Ovary (tissue), 10 donors: ENCODE measurements at places on chromosomes 4 and X. TPM values are rescaled to one million over a fixed set of nuclear protein-coding genes. Genes with fewer than 3 reads are reported as not detected.
A peak's percentile ranks its signal among the peaks of the same experiment; 100 is the strongest.

DNA sequence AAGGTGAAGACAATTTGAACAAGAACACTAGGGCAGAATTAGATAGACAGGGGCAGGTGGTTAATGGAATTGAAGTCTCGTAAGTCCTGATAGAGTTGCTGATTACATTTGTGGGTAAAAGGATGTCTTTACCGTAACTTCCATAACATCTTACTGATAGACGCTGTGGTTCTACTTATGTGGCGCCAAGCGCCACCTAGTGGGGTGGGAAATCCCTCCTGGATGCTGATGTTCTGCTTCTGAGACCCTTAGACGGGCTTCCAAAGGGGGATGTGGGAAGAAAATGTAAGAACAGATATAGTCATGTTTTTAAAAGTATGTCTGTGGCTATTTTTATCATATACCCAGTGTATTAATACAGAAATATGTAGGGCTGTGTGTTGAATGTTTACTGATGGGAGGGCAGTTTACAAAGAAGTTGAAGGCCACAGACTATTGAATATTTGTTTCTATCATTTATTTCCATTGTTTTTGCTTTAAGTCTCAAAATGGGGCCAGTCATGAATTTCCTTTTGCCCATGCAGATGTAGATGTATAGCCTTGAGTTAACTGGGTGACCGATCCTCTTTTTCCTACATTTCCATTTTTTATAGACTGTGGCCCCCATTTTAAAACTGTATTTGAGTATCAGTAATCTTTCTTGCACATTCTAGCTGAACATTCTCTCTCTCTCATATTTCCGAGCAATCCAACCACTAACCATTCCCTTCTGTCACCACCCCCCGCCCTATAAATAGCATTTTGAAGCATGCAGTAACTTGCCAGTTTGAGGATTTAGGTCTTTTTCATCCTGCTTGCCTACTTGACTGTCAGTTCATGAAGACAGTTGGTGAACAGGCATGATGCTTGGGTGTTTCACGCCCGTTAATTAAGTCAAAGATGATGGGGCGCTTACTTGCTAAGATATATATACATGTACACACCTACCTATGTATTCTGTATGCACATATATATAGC is 12.1 kb upstream of the TLR8 start:
- DNase-seq, result peak; percentile 49

Gene PDCL2
- not detected for polyA plus RNA-seq

- no peak for DNase-seq
These were observed 412.0 kb upstream of the NR3C2 start for GRCh38 chr4:148854203-148854602.

Gene FGFR3
- 0.53 TPM for polyA plus RNA-seq

DNA sequence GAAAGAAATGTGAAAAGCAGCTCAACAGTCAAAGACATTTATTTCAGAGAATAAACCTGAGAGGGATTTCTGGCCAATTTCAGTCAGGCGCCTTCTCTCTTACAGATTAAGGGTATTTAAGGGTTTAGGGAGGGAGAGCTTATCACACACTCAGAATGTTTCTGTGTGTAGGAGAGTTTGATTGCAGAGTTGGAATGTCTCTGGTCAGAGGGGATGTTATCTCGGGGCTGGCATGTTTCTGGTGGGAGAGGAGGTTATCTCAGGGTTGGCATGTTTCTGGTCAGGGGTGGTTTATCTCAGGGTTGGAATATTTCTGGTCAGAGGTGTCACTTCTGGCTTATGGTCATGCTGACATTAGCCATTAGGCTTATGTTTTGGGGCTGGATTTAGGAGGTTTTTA is 1920.5 kb upstream of the PCDH7 start:
- no peak for DNase-seq

DNA sequence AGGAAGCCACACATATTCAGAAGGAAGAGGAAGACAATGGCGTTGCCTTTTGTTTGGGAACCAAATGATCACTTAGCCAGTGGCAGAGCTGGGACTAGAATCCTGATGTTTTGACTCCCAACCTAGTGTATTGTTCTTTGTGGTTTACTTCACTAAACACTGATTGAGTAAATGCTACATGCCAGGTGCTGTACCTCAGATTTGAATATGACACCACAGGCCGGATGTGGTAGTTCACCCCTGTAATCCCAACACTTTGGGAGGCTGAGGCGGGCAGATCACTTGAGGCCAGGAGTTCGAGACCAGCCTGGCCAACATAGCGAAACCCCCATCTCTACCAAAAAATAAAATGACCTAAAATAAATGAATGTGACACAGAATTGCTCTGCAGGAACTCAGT is 8.4 kb downstream of the NDUFA1 start:
- DNase-seq, result no peak

- no peak for DNase-seq
These were observed 202.4 kb downstream of the RTL9 start for GRCh38 chrX:110561034-110561433.

- DNase-seq, result no peak
These were observed 823 bp upstream of the MAN2B2 start for GRCh38 chr4:6573986-6574746.

Gene ZMAT1
- polyA plus RNA-seq, result 9.7 TPM

Gene DNAAF6
- not detected for polyA plus RNA-seq
